Chondrocyte (in vitro differentiated cells): ENCODE measurements at places on chromosomes 4 and X. TPM values are rescaled to one million over a fixed set of nuclear protein-coding genes. Genes with fewer than 3 reads are reported as not detected.

CCDC120 gene
- total RNA-seq = 6.9 to 7.7 TPM (median 7.3 TPM) in 3 replicates

DNA sequence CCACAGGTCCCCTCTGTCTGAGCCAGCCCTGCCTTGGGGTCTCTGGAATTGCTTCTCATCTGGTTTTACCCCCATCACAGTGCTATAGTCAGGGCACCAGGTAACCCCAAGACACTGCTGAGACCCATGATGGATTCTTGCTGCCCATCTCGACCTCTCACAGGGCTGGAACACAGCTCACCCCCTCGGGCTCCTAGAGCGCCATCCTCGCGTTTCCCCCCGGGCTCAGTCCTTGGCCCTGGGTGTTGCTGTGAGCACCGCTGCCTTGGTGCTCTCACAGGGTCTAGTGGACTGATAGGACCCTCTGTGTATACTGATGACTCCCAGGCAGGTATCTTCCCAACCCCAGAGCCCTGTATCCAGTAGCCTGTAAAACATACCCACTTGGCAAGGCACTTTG, 8.8 kb downstream of the MAEA start:
- DNase-seq = no peak

DNA sequence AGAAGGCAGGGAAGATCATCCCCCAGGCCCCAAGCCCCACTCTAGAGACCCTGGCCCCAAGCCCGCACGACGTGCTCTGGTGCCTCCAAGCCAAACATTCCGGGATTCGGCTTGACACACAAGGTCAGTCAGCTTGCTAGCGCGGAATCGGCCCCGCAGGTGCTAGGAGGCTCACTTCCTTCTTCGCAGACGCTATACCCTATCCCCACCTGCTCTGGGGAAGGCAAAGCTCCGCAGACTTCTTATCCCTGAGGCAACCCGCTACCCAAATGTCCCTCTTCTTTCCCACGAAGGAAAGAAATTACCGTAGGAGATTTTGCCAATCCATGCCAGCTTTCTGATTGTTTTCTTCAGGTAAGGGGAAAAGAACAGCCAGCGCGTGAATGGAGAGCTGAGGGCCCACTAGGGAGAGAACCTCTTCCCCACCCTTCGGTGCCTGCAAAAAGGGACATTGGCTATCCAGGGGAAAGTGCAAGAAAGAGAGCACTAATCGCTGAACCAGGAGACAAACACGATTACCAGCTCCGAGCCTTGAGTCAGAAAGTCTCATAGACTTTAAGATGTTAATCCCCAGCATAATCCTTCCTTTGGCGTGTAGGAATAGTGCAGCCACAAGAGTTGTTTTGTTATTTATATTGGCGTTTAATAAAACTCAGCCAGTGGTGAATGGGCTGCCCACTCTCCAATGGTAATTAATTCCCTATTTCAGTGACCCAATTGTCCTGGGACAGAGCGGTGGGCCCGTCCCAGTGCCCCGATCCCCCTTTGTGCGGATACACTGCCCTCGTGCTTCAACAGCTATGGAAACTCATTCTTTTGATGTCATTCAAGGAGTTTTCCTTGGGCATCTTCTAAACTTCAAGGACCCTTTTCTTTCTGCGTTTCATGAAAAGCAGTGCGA, 5.4 kb upstream of the NEUROG2 start:
- no peak for DNase-seq

MAGEB1 gene
- not detected in 3 replicates for total RNA-seq

DNA sequence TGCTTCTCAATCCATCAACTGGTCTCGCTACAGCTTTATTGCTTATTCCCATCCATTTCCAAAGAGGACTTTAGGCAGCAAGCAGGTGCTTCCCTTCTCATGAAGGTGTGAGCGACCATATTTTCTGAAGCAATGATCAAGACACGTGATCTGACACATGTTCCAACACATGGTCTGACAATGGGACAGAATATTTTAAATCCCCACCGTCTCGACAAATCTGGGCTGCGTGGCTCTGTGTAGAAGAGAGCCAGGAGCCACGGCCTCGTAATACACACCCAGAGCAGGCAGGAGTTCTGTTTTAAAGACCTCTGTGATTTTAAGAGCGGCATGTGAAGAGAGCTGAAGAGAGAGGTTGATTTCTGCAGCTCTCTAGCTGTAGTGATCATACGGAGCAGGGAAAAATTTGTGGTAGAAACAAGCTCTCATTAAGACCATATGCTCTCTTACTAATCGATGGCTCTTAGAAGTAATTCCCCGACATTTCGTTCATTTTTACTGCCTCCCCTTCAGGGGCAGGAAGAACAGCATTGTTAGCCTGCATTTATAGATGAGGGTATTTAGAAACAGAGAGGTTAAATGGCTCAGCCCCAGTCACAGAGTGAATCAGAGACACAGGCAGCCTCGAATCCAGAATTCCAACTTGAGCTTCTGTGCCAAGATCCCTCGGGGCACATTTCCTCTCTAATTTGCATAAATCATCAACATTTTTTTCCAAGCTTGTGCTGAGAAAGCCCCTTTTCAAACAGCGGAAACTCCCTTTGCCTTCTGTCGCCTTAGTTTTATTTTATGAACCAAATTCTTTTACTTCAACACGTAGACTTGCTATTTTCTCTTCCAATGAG, 91.0 kb upstream of the BCOR start:
- no peak for DNase-seq

- DNase-seq = no peak
These were observed 5.2 kb upstream of the GK2 start for GRCh38 chr4:79413032-79413885.

DNA sequence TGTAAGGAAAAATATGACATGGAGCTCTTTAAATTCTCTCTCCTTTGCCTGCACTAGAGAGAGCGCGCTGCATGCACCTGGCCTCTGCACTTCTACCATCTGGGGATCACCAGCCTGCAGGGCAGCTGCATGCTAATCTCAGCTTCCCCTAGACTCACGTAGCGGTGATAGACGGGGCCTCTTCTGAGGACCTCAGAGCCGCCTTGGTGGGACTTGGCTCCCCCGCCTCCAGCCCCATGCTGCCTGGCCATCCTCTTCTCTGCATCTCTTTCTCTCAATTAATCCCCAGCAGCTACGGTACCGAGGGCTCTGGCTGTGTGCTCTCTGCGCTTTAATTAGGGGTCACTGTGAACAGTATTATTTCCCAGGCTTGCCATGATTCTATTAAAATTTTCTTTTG, 52.8 kb upstream of the PSAPL1 start:
- no peak for DNase-seq

DNA sequence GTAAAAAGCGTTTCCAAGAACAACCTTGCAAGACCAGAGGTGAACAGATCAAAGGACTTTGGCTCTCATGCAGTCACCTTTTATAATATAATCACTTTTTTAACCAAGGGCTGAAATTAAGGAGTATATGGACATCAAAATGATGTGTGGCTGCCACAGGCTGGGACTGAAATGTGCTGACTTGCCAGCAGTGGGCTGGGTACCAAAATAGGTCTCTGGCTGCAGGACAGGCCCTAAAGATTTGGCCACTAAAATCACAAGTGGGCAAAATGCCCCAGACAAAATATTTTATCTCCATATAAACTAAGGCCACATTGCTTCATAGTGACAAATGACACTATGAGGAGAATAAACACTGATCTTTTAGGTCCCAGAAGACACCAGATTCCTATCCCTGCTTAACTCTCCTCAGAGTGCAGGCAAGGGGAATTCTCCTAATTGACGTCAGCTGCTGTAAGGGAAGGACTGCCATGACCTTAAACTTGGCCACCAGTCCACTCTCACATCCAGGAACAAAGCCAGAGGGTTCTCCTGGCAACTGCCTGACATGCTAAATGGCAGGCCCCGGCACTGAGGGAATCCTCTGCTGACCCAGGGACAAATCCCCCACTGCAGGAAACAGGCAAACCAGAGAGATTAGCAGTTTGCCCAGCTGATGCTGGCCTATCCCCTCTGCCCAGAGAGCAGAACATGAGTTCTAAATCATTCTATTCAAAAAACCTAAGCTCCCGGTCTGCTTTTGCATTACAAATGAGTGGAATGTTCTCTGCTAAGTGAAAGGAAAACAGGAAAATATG, 155.8 kb downstream of the PPP3CA start:
- no peak for DNase-seq

TRIM2 gene
- total RNA-seq = 18.2 to 25.8 TPM (median 19.1 TPM) in 3 replicates

GYPB gene
- not detected in 3 replicates for total RNA-seq
